ENCODE measurements at places on chromosomes 6 and 20.

GRCh38 chr6:106913676-106914280, 60.8 kb downstream of the CD24 start:
- DNase-seq, result no peak

- DNase-seq, result no peak
Observed at GRCh38 chr6:108243836-108244235, 17.0 kb downstream of the SNX3 start.

- DNase-seq, result no peak
Observed at GRCh38 chr20:41798930-41799502, 180.8 kb upstream of the CHD6 start.

- DNase-seq, result no peak
Observed at GRCh38 chr6:53287336-53288225, 61.2 kb downstream of the ELOVL5 start.

DNA sequence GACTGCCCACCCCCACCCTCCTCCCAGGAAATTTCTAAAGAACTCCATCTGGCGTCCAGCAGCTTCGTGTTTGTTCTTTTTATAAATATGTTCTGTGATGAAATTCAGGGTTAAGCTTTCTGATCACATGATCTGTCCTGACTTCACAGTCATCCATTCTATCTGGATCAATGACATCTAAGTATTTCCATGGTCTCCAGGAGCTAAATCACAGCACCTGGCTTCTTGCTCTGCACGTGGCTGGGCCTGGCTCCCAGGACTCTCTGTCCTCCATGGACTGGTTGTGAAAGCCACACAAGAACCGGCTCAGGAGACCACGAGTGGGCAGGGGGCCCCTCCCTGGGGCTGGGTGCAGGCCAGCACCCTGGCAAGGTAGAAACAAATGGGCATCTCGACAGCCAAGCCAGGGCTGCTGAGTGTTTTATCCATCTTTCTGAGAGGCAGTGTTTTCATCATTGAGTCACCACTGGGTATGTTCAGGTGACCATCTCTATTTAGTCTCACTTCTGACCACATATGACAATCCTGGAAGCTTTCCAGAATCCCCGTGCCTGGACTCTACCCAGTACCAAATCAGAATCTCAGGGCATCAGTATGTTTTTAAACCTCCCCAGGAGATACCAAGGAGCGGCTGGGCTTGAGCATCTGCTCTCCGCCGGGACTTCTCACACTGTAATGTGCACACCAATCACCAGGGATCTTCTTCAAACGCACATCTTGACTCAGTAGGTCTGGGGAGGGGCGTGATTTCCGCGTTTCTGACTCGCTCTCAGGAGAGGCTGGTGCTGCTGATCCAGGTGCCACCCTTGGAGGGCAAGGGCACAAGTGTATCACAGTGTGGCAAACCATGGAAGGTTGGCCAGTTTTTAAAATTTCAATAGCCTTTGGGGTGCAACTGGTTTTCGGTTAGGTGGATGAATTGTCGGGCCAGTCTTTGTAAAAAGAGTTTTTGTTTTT, 31.6 kb upstream of the PXDC1 start:
- no peak for DNase-seq

DNA sequence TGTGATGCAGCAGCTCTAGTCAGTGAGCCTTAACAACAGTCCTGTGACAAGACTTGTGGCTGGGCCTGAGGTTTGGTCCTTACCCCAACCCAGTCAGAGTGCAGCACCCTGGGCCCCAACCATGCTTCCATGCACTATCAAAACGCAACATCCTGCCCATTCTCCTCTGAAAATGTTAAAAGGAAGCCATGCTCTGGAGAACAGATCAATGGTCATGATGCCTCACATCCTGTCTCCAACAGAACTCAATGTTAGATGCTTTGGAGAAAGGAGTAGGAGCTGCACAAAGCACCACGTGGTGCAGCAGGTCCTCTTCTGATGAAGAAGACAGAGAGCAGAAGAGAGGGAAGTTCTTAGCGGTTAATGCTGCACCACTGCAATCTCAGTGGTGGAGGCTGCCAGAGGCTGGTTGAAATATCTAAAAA, 41.9 kb downstream of the TRAM2 start:
- peak; percentile 64 for DNase-seq

GRCh38 chr6:152598901-152599537, 38.1 kb downstream of the SYNE1 start:
- no peak for DNase-seq

DNA sequence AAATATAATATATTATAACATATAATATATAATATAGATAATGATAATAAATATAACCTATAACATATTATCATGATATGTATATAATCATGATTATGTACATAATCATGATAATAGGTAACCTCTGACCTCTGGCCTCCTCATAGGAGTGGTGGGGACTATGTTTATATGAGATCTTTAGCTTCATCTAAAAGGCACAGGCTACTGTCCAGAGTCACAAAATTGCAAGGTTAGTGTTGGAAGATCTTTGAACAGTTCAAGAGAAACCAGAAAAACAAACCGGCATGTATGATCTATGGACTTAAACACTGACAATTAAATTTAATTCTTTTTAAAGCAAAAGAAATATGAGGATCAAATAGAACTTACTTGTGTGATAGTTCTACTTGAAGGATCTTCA, 55.7 kb upstream of the TINAG start:
- DNase-seq, result no peak

DNA sequence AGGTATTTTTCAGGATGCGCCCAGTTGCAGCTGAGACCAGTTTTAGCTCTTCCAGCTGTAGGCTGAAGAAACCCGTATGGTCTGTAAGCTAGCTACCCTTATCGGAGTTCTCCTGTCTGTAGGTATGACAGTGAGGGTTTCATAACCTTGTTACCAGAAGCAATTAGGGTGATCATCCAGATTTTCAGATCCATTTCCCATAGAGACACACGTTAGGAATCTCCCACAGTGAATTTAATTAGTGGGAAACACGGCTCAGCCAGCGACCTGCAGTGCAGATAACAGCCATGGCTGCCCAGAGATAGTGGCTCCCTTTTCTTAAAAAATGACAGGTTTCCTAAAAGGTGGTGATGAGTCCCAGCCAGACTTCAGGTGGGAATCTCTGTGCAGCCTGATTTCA, 111.1 kb downstream of the BTBD3 start:
- no peak for DNase-seq

- peak; percentile 20 for DNase-seq
Observed at GRCh38 chr6:135647521-135647920, 150.0 kb upstream of the AHI1 start.

GRCh38 chr6:111852725-111853124, 20.5 kb downstream of the FYN start:
- no peak for DNase-seq

- DNase-seq, result no peak
Observed at GRCh38 chr20:31604567-31605030, 490 bp upstream of the ID1 start.

GRCh38 chr20:533526-533925, 10.1 kb downstream of the CSNK2A1 start:
- no peak for DNase-seq

DNA sequence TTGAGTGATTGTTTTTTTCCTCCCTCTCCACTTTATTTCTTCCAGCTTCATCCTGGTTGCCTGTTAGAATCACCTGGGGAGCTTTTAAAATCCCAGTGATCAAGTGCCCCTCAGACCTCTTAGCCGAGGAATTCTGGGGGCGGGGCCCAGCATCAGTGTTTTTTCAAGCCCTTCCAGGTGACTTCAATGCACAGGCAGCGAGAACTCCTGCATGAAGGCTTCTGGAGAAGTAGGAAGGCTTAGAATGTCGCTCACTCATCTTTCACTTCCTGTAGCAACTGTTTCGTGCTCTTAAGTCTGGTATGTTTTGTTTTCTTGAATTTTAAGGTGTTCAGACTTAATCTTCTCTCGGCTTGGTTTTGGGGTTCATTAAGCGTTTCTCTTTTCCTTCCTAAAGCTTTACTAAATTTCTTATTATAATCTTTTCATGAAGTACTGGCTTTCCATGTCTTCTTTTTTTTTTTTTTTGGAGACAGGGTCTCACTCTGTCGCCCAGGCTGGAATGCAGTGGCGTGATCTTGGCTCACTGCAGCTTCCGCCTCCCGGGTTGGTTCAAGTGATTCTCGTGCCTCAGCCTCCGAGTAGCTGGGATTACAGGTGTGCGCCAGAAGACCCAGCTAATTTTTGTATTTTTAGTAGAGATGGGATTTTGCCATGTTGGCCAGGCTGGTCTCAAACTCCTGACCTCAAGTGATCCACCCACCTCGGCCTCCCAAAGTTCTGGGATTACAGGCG, 30.9 kb upstream of the TULP1 start:
- no peak for DNase-seq

DNA sequence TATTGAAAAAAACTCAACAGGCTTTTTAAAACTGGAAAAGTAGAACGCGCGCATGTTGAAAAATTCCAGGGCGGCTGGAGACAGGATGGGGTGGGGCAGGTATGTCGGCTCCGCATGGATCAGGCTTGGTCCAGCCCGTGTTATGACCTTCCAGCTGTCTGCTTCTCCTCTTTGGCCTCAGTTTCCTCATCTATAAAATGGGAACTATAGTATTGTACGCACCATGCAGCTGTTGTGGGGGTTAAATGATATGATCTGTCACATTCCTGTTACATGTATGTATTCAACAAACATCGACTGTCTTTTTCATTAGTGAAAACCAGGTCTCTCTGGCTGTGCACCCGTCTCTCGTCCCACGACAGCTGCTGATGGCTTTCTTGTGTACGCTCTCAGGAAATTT, 18.8 kb downstream of the PHACTR3 start:
- DNase-seq, result no peak

- no peak for DNase-seq
Observed at GRCh38 chr20:9490631-9491030, 23.8 kb upstream of the LAMP5 start.

- DNase-seq, result no peak
Observed at GRCh38 chr20:45413479-45413878, 2.5 kb upstream of the PIGT start.

GRCh38 chr6:105779110-105779509, 307.0 kb upstream of the PRDM1 start:
- no peak for DNase-seq

DNA sequence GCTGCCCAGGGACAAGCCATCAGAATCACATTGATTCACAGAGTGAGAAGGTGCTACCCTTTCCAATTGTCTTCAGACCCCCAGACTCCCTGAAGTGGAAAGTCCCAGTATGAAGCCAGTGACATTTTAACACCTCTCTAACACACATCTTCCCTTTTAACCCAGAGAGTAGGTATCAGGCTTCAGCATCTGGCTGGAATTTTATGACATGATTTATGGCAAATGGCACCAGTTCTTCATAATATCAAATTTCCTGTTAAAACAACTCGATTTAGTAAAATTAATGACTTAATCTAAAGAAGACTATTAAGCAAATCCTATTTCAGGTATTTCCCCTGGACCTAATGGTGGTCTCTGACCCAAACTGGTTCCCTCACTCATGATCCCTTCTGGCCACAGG, 25.0 kb downstream of the KCNB1 start:
- DNase-seq, result no peak

DNA sequence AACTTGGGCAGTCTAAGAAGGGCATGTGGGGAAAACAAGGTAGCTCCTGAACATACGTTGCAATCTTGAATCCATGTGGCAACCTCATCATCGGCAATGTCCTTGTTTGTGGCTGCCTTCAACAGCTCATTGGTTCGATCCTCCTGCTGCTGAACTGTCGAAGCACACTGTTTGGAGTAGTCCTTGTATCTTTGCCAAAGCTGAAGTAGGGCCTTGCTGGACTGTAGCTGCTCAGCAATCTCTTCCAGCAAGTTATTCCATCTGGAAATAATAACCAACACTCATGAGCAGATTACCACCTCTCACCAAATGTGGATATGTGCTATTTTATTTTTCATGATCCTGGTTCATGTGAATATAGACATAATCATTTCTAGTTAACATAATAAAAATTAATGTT, 413.3 kb downstream of the ESR1 start:
- no peak for DNase-seq

DNA sequence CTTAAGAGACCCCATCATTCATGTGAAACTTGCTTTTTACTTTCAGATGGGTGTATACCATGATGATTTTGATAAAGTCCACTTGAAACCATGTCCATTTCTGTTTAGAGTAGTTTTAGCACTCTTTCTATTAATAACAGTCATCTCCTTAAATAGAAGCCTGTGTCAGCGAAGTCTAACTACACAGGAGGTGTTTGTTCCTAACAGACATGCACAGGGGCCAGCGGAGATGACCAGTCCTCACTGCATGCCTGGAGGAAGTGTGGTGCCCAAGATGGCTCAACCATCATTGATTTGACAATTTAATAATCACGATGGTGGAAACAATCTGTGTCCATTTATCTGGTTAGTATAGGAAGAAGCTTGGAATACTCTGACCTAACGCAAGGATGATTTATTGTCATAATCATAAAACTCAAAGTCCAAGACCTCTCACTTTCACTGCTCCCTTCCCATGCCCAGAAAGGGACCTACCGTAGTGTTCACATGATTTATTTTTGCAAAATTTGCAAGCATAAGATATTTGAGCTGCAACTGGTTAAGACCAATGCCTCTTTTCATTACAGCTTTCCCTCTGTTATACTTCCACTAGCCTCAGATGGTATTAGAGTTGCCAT, 31.0 kb upstream of the CLIC5 start:
- no peak for DNase-seq

- no peak for DNase-seq
Observed at GRCh38 chr20:17679941-17680835, 1.9 kb downstream of the RRBP1 start.

DNA sequence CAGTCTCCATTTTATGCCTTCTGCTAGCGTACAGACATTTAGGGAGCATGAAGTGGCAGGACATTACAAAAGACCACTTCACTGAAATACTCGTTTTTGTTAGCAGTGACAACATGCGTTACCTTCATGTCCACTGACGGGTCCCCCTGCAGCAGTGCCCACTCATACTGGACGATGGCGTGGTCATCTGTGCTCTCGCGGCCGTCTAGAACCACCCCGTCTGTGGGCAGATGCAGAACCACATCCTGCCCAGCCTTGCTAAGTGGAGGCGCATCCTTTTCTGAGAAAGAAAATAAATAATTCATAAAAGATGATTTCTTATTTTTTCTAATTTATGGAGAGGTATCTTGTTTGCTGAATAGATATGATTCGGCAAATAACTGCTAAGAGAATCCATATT, 11.3 kb downstream of the LRP11 start:
- peak; percentile 24 for DNase-seq

GRCh38 chr6:56437171-56437900, 190.0 kb upstream of the COL21A1 start:
- DNase-seq, result no peak

GRCh38 chr6:37331047-37331446, 22.7 kb upstream of the RNF8 start:
- no peak for DNase-seq

- DNase-seq, result no peak
Observed at GRCh38 chr6:62150048-62150663, 135.9 kb downstream of the KHDRBS2 start.

GRCh38 chr6:11283629-11284028, 51.2 kb upstream of the NEDD9 start:
- DNase-seq, result no peak
